Retina (tissue), 1 donor: ENCODE measurements at places on chromosomes 7 and 10.

DNA sequence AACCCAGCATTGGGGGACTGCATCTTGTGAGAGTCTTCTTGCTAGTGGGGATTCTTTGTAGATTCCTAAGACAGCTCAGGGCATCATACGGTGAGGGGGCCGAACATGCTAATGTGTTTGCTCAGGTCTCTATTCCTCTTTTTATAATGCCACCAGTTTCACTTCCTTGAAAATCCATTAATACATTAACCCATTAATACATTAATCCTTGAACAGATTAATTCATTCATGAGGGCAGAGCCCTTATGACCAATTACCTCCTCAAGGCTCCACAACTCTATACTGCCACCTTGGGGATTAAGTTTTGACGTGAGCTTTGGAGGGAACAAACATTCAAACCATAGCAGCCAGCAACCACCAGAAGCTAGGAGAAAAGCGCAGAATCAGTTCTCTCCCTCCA is 67.2 kb upstream of the POT1 start:
- no peak for DNase-seq

- no peak for DNase-seq
These were observed 6.0 kb upstream of the CROT start for GRCh38 chr7:87339373-87339897.

DNA sequence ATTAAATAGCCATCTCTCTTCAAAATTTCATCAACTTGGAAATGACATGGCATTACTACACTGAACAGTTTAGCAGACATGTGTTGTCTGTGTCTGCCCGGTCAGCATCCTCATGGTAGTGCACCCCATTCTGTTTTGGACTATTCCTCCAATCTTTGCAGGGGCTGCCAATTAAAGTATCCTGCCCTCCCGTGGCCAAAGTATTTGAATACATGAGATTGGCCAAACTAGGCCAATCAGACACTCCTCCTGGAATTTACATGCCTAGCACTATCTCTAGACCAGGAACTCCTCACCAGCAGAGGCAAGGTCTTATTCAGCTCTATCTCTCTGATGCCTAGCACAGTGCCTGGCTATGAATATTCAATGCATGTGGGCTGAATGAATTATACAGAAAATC is 4.4 kb downstream of the SHTN1 start:
- no peak for DNase-seq

DNA sequence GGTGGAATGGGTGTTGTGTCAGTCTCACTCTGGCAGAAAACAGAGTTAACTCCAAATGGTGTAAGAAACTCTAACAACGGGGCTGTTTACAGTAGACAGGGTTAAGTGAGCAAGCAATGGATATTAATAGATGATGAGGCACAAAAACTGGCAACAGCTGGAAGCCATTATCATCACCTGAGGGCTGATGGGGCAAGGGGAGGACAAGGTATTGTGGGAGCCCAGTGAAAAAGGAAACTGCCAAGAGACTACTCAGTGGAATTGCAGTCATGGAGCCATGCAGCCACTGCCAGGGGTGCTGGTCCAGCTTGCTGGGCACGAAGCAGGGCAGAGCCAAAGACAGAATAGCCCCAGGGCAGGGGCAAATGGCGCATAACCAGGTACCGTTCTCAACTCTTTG is 260.7 kb downstream of the BICC1 start:
- no peak for DNase-seq

DNA sequence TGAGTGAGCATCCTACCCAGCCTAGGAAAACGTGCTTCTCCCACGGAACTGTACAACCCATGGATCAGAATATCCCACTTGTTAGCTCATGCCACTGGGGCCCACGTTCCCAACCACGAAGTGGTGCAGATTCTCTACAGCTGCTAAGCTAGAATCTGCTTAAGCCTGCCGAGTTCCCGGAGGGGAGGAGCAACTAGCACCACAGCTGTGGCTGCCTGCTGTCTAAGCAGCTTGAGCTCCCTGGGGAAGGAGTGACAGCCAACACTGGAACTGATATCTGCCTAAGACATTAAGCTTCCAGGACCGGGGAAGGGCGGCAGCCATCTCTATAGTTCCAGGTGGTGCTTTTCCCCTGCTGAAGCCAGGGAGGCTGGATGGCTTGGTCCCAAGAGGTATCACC is 334.7 kb upstream of the CHRM2 start:
- no peak for DNase-seq

DNA sequence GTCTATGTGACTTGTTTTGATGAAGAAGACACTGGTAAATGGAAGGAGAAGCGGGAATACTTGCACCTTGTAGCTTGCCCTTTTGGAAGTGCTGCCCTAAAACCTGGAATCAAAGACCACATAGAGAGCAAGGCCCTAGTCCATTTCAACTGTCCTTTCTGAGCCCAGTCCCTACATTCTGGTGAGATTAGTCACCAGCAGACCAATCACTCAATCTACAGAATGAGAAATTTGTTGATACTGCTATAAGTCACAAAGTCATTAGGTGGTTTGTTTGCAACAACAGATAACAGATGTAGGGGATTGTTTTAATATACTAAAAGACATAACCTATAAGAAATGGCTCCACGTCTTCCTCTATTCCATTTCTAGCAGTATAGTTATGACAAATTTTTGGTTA is 33.6 kb downstream of the WASL start:
- no peak for DNase-seq

- no peak for DNase-seq
These were observed 149.7 kb upstream of the SLC25A13 start for GRCh38 chr7:96471606-96472005.

DNA sequence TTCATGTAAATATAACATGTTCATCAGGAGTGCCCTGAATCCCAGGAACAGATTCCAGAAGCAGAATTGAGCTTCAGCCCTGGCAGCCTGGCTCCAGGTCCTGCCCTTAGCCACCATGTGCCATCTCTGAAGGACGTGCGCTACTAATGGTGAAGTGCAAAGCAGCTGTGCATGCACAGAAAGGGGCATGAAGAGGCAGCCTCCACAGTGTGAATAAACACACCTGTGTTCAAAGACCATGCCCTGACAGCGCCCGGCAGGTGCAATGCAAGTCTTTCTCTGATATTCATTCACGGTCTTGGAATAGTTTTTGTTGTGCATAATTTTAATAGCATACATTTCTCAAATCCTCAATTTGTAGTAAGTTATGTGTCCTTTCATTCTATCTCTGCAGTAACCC is 250.4 kb upstream of the TCERG1L start:
- DNase-seq, result no peak

DNA sequence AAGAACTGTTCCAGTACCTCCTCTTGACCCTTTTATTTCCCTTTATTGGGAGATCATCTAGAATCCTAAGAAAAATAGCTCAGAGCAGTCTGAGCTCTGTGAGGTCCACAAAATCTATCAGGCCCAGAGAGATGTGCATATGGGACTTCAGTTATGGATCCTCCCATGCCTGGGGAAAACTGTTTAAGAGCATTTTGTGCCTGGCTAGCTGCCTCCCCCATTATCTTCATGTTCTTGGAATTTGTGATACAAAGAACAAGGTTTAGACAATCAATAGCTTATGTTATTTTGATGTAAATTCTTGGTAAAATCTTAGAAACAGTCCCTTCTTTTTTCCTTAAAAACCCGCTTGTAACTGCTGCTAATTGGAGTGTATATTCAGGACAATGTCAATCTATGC is 75.2 kb downstream of the USP6NL start:
- DNase-seq, result no peak

DNA sequence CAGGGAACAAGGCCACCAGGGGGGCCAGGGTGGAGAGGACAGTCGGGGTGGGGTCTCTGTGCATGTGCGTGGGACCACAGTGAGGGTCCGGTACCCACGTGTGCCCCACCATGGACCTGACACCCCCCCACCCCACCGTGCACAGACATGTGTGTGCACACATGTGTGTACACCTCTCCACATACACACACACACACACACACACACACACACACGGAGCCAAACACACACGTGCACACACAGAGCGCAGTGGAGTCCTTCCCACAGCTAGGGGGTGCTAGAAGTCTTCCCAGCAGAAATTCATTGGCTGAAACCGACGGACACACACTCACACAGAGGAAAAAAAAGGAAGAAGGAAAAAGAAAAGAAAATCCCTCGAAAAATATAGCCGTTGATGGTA is 42.8 kb upstream of the GNA12 start:
- peak; percentile 87 for DNase-seq

DNA sequence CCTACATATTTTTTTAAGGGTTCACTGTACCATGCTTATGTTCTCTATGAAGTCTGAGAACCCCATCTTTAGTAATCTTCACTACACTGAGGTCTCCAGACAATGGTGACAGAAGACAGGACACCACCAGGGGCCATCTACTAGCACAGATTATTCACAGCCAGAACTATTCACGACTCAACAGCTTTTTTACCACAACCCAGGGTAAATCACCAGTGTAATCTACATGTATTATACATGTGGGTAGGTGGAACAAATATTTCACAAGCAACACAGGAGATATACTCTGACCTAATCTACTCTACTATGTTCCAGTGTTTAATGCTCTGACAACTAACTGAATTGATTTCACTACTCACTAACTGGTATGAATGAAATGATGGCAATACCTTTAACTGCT is 136.1 kb downstream of the ELMO1 start:
- no peak for DNase-seq

DNA sequence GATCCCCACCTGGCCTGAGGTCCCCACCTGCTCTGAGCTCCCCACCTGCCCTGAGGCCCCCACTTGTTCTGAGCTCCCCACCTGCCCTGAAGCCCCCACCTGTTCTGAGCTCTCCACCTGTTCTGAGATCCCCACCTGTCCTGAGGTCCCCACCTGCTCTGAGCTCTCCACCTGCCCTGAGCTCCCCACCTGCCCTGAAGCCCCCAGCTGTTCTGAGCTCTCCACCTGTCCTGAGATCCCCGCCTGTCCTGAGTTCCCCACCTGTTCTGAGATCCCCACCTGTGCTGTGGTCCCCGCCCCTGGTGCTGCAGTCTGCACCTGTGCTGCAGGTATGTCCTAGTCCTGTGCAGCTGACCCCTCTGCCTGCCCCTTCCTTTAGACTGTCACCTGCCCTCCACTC is 561.6 kb downstream of the TCERG1L start:
- DNase-seq, result no peak

- peak; percentile 30 for DNase-seq
These were observed 447.1 kb upstream of the MKI67 start for GRCh38 chr10:128573281-128573845.

GRCh38 chr10:130458509-130458908 is 322.3 kb downstream of the GLRX3 start:
- DNase-seq, result no peak

DNA sequence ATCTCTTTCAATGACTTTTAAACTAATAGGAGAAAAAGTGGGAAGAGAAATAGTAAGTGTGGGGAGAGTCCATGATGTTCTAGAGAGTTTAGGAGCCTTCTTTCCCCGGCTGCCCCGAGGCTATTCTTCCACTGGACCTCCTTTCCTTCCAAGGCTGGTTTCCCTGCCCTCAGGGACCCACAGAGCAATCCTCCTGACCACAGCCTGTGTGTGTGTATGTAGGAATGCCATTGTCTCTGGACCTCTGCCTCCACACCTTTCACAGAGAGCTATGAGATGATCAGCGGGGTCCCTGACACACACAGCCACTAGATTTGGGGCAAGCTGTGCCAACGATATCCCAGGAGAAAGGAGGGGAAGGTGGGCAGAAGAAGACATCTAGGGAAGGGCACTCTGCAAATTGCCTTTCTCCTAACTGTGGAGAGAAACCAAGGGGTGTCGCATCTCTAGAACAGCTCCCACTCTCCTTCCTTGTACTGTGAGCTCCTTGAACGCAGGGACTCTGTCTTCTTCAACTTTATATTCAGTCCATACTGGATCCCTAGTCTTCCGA is 13.3 kb upstream of the CHCHD3 start:
- no peak for DNase-seq

DNA sequence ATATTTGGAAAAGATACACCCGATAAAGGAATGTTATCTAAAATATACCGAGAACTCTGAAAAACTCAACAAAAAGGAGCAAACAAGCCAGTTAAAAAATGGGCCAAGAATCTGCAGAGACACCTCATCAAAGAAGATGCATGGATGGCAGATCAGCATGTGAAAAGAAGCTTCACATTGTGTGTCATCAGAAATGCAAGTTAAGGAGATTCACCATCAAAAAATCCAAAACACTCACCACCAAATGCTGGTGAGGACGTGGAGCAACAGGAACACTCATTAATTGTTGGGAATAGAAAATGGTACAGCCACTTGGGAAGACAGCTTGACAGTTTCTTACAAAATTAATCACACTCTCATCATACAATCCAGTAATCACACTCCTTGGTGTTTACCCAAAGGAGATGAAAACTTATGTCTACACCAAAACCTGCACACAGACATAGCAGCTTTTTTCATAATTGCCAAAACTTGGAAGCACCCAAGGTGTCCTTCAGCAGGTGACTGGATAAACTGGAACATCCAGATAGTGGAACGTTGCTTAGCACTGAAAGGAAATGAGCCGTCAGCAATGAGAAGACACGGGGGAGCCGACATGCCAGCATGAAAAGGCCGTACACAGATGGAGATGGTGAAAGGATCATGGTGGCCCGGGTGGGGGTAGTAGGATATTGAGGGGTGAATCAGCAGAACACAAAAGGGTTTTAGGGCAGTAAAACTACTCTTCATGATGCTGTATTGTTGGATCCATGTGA is 27.9 kb upstream of the PWWP2B start:
- DNase-seq, result no peak

- DNase-seq, result no peak
These were observed 2.7 kb downstream of the BICC1 start for GRCh38 chr10:58515291-58515941.

- DNase-seq, result no peak
These were observed 43.7 kb downstream of the ASZ1 start for GRCh38 chr7:117383483-117384189.

DNA sequence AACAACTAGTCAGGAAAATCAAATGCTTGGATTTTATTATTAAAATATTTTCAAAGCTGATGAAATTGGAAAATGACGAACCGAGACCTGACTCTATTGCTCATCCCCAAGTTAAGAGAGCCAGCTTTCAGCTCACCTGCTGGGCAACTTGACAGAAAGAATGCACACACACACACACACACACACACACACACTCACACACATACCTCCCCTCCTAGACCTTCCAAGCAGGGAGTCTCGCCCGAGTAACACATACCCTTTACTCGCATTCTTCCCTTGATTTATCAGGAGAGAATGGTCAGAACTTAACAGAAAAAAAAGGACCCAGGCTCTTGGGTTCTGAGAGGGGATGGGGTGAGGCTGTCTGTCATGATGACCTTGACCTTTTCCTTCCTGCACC is 19.1 kb downstream of the GPRIN2 start:
- no peak for DNase-seq

DNA sequence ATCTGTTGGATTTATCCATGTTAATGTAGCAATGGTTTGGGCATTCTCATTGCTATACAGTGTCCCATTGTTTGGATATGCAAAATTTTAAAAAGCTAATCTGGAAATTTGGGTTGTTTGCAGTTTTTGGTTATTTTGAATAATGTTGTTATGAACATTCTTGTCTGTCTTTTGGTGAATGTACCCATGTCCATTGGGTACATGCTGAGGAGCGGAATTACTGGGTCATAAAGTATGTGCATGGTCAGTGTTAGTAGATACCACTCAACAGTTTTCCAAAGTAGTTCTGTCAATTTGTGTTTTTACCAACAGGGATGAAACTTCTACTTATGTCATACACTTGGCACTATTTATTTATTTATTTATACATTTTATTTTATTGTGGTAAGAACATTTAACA is 153.9 kb downstream of the LRMDA start:
- DNase-seq, result no peak

- peak; percentile 46 for DNase-seq
These were observed 17.4 kb upstream of the INMT start for GRCh38 chr7:30734497-30734896.
